ENCODE measurements at places on chromosomes 3 and 15.

- DNase-seq: no peak
These were observed 85.7 kb upstream of the XCR1 start for GRCh38 chr3:46112984-46113383.

GRCh38 chr15:44736181-44736765 is at the start of gene TRIM69:
TSS of gene TRIM69 (plus strand) at chr15:44736528. CDS start at chr15:44736705, 177 bp downstream.
- no peak for DNase-seq

DNA sequence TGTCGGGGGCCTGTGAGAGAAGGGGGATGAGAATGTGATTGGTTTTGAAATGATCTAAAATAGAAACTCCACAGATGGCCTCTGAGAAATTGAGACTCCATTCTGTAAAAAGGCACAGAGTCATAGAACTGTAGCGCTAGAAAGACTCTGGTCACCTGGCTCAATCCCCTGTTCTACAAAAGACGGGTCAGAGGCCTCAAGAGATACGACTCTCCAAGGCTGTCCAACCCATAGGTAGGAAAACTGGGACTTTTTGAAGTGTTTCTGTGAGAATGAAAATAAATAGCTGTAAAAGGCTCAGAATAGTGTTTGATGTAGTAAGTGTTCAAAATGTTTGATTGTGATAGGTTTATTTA is 11.7 kb upstream of the TMC3 start:
- DNase-seq: no peak

DNA sequence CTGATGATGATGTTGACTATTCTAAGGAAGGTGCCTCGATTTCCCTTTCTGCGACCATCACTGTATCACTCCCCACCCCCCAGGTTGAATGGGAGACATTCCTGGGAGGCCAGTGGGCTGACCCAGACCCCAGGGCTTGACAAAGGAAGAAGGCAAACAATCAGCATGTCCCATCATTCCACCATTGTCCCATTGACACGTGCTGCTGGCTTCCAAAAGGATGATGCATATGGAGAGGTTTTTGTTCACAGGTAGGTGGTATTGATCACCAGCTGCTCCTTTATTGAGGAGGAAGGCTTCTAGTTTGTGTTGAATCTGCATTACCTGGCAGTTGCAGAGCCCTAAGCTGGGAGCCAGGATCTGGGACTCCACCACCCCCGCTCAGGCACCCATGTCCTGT is 30.4 kb downstream of the RASGRF1 start:
- no peak for DNase-seq

DNA sequence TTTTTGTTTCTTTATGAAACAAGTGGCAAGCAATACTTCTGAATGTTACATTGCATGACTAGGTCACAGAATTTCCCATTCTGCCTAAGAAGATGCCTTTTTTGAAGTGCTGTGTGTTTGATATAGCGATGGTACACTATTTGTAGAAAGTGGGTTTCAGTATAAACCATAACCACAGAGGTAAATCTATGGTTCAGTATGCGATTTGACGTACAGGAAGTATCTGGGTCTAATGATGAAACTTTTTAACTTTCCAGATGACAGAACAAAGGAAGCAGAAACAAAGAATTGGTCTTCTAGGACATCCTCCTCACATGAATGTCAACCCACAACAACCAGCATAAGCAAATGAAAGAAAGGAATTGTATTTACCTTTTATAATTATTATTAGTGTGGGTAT is 133.4 kb upstream of the BHLHE40 start:
- DNase-seq: no peak

DNA sequence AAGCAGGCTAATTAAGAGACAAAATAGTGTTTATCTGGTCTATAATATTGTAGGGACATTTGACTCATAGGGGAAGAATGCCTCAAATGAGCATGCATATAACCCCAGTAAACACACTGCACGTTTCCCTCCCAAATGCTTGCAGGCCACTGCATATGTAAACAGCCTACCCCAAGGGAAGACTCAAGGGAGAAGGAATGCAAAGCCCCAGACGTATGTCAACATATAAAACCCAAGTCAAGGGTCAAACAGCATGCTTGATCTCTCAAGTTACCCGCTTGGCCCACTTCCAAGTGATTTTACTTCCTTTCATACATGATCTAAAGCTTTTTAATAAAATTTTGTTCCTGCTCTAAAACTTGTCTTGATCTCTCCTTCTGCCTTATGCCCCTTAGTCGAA is 1090.0 kb downstream of the OTOL1 start:
- no peak for DNase-seq
